ENCODE measurements at places on chromosomes 1 and 21.
A peak's percentile ranks its signal among the peaks of the same experiment; 100 is the strongest.

- no peak for DNase-seq
These were observed 139.8 kb downstream of the KAZN start for GRCh38 chr1:14738235-14738634.

- DNase-seq, result no peak
These were observed 142.5 kb downstream of the DAB1 start for GRCh38 chr1:57281324-57281723.

GRCh38 chr21:46079352-46080170 lies 18.4 kb upstream of the COL6A2 start:
- no peak for DNase-seq

DNA sequence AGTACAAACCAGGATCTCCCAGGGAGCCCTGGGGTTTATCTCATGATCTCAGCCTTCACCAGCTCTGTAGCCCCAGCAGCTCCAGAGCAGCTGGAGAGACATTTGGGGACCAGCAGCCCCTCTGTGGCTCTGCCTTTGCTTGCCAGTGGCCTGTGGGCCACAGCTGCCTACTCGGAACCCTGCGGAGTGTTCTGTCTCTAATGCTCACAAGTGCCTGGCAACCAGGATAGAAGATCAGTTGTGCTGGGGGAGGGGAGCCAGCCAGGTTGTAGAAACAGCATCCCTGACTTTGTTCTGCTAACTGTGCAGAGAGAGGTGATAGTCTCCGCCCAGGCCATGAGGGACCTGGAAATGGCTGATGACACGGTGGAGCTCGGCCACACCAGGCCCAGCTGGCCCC lies 50.9 kb upstream of the KCNJ15 start:
- DNase-seq, result no peak

- no peak for DNase-seq
These were observed 17.8 kb upstream of the HSD17B7 start for GRCh38 chr1:162772571-162773154.

GRCh38 chr21:45178070-45178608 lies 103.8 kb downstream of the ADARB1 start:
- no peak for DNase-seq

DNA sequence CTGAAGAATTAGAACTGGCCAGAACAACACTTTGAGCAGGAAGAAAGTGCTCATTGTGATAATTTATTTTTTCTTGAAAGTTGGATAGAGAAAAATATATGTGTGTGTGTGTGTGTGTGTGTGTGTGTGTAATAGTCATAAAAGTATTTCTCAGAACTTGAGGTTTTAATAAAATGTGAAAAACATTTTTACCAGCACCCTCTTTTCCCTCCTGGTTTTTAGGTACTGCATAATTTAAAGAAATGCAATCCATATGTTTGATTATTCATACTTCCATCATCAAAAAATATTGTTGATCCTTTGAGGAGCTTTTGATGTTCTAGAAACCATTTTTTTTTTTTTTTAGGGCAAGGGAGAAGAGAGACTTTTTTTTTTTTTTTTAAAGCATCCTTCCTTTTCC lies 66.8 kb upstream of the JUN start:
- DNase-seq, result no peak

DNA sequence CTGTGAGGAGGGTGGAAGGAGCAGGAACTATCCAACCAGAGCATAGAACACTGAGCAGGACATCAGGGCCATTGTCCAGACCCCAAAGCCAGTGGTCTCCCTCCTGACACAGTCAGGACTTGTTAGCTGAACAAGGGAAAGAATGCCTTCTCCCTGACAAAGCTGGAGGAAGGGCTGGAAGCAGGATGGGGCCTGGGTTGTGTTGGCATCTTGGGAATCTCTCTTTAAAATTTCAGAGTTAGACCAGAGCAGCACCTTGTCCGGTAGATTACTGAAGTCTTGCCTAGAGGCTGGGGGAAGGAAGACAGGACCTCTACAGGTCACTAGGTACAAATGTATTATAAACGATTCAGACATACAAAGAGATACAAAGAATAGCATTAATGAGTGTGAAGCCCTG lies 35.0 kb upstream of the ATP2B4 start:
- no peak for DNase-seq

DNA sequence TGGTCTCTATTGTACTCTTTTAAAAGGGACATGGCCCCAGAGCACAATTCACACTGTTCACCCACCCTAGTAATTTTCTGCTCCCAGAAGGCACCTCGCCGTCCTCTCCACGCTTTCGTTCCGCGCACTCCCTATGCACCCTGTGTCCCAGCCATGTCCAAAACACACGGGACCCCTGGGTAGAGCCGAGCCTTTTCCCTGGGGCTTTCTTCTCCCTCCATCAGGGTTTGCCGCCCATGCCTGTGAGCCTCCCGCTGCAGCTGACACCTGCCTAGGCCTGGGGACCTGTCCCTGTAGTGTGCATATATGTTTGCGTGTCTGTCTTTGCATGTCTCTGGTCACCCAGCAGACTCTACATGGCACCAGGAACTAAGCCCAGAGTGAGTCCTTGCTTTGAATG lies 302.7 kb downstream of the PCP4 start:
- no peak for DNase-seq

- DNase-seq, result peak; percentile 58
These were observed 17.9 kb upstream of the ETV3 start for GRCh38 chr1:157156058-157156541.

All from HuH-7.5 (cell line).